CD4-positive, alpha-beta T cell treated with Interleukin-15 for 4 hours (primary cell): ENCODE measurements at places on chromosomes 13 and 19.

- no peak for DNase-seq
Observed at GRCh38 chr19:44609219-44609618, 4.1 kb upstream of the IGSF23 start.

DNA sequence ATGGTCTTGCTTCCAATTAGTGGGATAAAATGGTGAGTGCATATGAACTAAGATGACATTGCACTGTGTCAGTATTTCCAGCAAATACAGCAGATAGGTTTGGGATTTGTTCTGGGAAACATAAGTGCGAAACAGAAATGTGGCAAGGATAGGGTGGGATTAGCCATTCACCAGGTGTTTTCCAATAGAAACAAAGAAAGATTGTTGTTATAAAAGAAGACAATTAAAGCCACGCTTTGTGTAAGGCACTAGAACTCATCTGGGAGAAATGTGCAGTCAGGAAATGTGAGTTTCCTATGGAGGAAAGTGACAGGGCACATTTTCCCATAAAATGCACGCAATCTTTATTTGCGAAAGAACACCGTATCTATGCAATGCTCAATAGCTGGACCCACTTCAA is 1547.8 kb downstream of the EFNB2 start:
- DNase-seq = no peak

- DNase-seq = no peak
Observed at GRCh38 chr13:84867246-84867645, 932.0 kb downstream of the SLITRK6 start.

DNA sequence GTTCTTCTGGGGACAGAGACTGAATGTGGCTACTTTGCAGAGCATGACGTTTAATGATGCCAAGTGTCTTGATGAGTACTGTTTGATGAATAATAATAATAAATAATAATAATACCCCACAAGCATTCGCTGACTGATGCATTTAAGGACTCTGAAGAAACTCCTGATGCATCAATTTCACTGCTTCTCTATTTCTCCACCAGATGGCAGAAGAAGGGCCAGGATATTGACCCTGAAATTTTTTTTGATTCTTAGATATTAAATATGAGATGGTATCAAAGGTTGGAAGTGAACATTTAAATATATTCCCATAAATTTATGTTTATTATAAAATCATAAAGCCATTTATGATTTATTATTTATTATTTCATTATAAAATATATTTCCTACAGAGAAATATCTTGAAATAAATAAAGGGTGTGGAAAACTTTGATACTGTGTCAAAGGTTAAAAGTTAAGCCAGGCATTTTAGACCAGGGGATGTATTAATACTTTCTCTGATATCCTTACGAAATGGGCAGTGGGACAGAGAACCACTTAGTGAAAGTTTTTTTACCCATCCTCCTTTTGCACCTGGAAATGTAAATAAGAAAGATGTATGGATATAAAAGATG is 170.9 kb downstream of the LACC1 start:
- DNase-seq = peak; percentile 39

GRCh38 chr19:6354098-6354674 is 7.1 kb upstream of the CLPP start:
- DNase-seq = no peak

GRCh38 chr19:30887042-30887441 is 462.2 kb downstream of the TSHZ3 start:
- no peak for DNase-seq

GRCh38 chr13:45370922-45371406 is 30.0 kb upstream of the TPT1 start:
- DNase-seq = peak; percentile 56

DNA sequence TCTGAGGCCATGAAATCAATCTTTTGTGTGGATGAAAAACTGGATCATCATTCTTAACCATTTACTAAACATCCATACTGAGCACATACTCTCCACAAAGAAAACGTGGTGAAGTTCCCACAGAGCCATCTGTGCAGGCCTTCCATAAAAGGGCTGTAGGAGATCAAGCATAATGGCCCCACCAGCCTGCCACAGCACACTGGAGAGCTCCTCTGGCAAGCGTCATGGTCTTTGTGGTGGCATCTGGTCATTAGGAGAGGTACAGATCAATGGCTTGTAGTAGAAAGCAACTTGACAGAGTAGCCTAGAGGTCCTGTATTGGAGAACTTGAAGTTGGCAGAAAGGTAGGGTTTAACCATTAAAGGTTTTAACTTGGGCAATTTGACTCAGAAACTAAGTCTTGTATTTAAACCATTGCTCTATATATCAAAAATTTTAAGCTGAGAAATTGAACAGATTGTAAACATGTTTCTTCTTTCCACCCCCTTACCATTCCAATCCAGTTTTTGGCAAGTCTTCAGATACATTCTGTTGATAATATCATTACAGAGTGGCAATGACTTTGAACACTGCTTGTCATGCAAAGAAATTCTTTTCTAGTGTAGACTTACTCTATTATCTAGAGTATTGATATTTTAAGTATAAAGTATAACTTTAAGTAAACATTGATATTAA is 128.3 kb downstream of the LMO7 start:
- no peak for DNase-seq
